Endothelial cell (in vitro differentiated cells): ENCODE measurements at places on chromosomes 5 and 9.
A peak's percentile ranks its signal among the peaks of the same experiment; 100 is the strongest.

- DNase-seq = peak; percentile 34
Observed at GRCh38 chr5:181189962-181190710, 14.9 kb downstream of the TRIM7 start.

DNA sequence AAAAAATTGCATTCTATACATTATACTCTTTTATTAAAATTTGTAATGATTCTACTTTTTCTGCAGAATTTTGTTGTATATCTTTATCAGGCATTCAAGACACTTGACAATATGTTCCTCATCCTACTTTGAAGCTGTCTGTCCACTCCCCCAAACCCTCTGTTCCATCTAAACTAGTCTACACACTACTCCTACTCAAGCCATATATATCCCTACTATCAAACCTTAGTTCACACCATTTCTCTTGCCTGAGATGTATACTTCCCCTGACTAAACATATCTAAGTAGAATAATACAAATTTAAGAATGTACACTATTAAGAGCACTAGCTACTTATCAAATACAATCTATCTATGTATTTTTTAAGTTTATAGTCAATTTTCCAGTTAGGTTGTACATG lies 107.1 kb upstream of the FTMT start:
- DNase-seq = no peak

- no peak for DNase-seq
Observed at GRCh38 chr9:90307167-90307833, 335.3 kb downstream of the DIRAS2 start.

- no peak for DNase-seq
Observed at GRCh38 chr9:8622871-8623270, 823.3 kb upstream of the DMAC1 start.

GRCh38 chr9:21688108-21689102 lies 114.0 kb upstream of the MTAP start:
- DNase-seq = no peak

DNA sequence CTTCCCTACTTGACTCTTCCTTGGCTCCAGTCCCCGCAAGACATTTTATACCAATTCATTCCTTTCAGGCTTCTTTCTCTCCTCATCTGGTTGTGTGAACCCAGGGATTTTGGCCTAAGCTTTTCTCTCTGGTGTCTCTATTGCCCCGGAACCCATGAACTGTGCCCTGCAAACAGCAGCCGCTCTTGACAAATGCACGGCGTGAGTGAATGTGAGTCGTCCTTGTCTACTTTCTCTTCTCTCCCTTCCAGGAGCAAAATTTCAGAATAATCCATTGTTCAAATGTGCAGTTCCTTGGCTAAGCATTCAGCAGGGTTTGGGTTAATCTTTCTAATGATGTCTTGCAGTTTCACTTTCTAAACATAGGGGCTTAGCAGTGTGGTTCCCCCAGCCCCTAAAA lies 250.4 kb upstream of the IRX4 start:
- no peak for DNase-seq

DNA sequence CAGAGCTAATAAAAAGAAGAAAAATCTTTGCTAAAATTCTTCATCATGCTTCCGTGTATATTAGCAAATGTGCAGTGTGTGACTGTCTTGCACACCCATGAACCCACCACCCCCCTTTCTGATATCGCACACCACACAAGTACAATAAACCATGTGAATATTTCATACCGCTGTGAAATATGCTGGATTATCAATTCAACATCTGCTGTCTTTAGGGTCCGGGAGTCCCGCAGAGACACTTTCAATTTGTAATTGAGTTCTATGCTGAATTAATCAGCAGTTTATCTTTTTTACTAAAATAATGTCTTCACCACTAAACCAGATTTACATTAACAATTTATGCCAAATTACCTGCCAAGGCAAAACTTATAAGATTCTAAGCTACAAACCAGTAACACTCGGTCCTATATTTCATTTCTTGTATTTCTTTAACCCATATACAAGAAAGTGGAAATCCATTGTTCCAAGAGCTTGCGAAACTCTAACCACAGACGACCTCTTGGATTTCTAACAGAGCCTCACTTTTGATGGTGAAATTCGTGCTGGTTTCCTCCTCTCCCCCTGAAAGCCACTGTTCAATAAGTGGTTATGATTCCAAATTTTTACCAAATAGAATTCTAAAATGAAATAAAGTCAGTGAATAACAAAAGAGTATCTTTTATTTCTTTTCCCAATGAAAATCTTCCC lies 44.2 kb downstream of the PSMB7 start:
- no peak for DNase-seq

DNA sequence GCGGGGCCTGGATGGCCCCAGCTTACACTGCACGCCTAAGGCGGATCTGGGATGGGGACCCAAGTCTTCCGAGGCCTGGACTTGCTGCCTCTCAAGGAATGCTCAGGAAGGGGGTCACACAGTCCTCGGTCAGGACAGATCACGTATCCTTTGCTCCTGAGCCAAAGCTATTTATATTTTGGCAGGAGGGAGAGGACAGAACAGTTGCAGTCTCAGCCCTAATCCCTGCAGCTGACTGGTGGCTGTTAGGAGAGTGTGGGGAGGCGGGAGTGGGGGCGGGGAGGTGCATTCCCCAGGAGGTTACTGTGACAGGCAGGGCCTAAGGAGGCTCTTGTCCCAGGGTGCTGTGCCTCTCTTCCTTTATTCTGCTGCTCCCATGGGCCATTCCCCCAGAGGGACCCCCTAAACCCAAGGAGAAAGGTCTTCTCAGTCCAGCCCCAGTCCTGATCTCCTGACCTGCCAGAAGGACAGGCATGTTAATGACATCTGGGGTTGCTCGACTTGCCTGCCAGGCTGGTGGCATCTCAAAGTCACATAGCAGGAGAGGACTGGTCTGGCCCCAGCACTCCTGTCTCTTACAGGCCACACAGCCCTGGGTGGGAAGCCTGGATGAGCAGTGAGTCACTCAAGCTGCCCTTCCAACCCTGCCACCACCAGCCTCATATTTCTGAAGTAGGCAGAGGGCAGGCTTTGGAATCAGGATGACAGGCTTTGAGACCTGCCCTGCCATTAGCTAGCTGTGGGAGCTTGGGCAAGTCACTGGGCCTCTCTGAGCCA lies 51.9 kb downstream of the COL27A1 start:
- DNase-seq = no peak

- no peak for DNase-seq
Observed at GRCh38 chr5:53777864-53778618, 217.6 kb downstream of the NDUFS4 start.

GRCh38 chr9:78745331-78745730 lies 448.4 kb downstream of the PSAT1 start:
- DNase-seq = no peak

DNA sequence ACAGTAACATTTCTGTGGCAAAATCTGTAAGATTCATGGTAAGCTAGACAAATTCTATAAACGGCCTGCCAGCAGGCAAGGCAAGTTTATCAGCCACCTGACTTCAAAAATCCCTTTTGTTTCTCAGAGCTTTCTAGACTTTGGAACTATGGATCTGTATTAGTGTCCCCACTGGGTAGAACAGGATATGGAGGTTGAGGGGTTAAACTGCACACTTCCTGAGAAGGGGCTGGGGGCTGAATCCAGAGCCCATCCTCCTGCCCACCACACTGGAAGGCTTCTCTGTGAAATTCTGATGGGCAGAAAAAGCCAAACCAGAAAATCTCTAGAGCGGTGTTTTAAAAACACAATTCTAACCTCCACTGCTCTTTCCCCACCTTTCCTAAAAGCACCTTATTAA lies 128.7 kb downstream of the ENTREP1 start:
- DNase-seq = no peak

- peak; percentile 57 for DNase-seq
Observed at GRCh38 chr9:32431940-32432555, 47.6 kb downstream of the ACO1 start.

DNA sequence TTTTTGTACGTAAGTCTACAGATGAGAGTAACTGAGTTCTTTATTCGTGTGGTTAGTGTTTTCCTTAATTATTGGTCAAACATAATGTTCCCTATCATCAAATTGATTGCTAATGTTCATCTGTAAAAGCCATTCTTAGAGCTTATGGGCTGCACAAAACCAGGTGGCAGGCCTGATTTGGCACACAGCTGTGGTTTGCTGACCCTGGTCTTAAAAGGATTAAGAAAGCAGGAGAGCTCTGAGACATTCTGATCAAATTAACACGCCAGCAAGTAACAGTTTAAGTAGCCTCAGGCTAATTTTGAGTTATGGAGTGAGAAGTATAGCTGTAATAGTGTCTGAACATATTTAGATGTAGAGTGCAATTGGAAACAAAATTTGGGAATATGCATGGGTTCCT lies 63.2 kb downstream of the PRR16 start:
- no peak for DNase-seq

DNA sequence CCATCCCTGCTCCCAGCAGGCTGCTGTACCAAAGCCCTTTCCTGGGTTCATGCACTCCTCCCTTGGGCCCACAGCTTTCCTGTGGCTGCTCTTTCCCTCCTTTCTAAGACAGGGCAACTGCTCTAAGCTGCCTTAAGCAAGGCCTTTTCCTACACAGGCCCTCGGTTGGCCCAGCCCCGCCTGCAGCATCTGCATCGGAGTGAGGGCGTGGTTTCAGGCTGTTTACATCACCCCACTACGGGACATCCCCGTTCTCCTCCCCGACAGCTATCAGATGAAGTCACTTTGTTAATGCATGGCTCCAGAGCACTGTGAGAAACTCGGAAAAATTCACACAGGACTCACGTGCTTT lies 3.4 kb downstream of the DPH7 start:
- DNase-seq = no peak

DNA sequence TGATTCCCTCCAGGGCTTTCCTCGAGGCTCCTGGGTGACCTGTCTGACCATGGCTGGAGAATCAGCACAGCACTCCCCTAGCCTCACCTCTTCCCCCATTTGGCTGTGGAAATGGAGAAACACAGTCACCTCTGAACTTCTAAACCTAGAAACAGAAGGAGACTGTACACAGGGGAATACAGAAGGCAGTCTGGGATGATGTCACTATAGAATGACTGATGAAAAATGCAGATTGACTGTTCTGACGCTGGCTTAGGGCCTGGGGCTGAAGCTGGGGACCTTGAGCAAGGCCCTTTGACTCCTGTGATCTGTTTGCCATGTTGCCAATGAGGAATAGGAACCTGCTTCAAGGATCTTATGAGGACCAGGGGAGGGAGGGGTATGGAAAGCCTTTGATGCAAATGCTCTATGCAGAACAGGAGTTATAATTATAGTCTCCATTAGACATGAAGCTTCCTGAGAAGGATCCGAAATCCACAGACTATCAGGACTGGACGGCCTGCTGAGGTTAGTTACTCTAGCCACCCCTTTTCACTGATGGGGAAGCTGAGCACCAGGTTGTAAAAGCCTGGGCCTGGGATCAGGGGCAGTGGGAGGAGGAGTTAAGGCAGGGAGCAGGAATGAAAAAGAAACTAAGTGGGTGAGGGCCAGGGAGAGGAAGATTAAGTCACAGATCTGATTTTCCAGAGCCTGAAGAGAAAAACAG lies 24.4 kb upstream of the ANXA6 start:
- no peak for DNase-seq

GRCh38 chr5:57184322-57184721 lies 10.5 kb downstream of the GPBP1 start:
- no peak for DNase-seq

DNA sequence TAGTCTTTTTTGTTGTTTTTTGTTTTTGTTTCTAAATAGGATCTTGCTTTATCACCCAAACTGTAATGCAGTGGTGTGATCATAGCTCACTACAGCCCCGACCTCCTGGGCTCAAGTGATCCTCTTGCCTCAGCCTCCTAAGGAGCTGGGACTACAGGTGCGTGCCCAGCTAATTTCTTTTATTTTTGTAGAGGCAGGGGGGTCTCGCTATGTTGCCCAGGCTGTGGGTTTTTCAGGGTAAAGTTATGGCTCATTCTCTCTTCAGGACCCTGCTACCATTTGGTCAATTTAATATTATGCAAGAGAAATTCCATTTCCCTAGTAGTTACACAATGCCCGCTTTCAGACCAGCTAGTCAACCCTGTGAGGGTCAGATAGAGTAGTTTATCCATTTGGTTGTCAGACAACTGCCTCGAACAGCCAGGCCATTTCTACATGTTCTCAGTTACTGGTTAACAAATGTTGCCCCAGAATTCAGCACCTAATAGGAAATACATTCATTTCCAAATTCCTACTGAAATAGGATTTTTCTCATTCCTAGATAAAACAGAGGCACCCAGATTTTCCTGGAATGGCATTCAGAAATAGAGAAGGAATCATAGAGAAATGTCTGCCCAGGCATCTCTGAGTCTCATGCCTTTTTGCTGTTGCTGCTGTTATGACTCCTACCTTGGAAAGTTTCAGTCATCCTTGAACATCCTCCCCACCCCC lies 6.4 kb upstream of the GLIS3 start:
- no peak for DNase-seq

DNA sequence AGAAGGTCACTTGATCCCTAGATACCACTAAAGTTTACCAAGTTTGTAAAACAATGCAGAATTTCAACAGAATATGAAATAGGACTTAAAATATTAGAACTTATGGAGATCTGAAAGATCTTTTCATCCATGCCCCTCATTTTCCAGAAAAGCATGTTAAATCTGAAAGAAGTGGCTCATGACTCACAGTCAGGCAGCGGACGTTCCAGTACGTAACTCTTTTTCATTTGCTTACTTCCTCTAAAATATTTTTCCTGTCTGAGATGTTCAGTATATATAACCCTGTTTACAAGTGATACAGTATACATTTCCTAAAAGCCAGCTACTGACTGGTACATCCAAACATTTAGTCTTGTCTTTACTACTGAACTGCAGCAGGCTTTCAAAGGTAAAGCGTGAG lies 22.3 kb downstream of the FBXW2 start:
- no peak for DNase-seq

- DNase-seq = no peak
Observed at GRCh38 chr5:174354571-174354970, 309.1 kb downstream of the NSG2 start.

DNA sequence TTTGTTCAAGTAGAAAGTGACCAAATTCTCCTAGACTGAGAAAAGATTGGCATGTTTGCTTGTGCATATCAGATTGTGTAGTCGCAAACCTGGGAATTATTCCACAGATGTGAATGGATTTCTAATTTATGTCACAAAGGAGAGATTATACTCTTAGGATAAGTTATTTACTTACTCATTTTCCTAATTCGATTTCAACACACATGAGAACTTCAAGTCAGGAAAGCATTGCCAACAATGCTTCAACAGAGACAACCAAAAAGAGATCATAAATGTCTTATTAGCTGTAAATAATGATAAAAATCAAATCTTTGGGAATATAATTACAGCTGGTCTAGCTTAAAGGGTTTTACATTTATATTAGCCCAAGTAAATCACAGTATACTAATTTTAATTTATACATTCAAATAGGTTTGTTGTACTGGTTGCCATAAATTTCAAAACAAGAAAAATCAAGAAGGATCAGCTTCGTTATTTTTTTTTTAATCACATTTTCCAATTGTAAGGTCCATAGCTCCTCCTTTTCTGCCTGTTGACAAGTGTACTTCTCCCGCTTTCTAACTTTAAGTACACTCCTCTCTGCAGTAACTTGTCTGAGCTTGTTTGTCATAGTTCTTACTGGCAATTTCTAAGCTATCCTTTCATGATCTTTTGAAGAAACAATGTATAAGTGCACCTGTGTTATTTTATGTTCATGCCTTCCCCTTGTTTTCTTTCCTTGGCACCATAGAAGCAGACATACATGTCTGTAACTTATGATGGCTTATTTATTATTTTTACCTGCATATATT lies 246.6 kb downstream of the DEPDC1B start:
- no peak for DNase-seq
